ENCODE measurements at places on chromosomes 13 and 19. TPM values are rescaled to one million over a fixed set of nuclear protein-coding genes. Genes with fewer than 3 reads are reported as not detected.

Gene MEF2B
- 5.9 TPM for total RNA-seq

Gene ZNF835
- 0.25 TPM for total RNA-seq

Gene ZNF440
- 20.1 TPM for total RNA-seq

Gene ZNF534
- not detected for total RNA-seq

Gene C2CD4C
- not detected for total RNA-seq

Gene NOVA2
- not detected for total RNA-seq

Gene KIR3DL2
- 51.2 TPM for total RNA-seq

Gene SOHLH2
- total RNA-seq, result not detected

Gene ZNF726
- 9.2 TPM for total RNA-seq

Gene CCDC70
- not detected for total RNA-seq

Gene TMC4
- total RNA-seq, result 1.2 TPM

Gene CNOT3
- 73.8 TPM for total RNA-seq

Gene ZNF546
- total RNA-seq, result 7.4 TPM

Gene ALOX5AP
- total RNA-seq, result 49.8 TPM

Gene NCCRP1
- total RNA-seq, result not detected

Gene NBEA
- total RNA-seq, result 0.12 TPM

Gene PPM1N
- 3.2 TPM for total RNA-seq

Gene APC2
- total RNA-seq, result 0.17 TPM

Gene PCDH17
- not detected for total RNA-seq

Gene GIPR
- 29.0 TPM for total RNA-seq

Gene RTBDN
- not detected for total RNA-seq

Gene SULT2A1
- not detected for total RNA-seq

Gene ZSCAN22
- total RNA-seq, result 5.9 TPM

Gene CYP4F8
- total RNA-seq, result not detected

Gene ZNF285
- total RNA-seq, result 0.20 TPM

Gene TRPM4
- total RNA-seq, result not detected

Gene ZNF709
- 1.6 TPM for total RNA-seq

Gene IZUMO2
- total RNA-seq, result not detected

Gene SAFB2
- 204 TPM for total RNA-seq

Gene GRIN2D
- total RNA-seq, result 0.14 TPM

Gene ZNF525
- 12.3 TPM for total RNA-seq

Gene TMEM190
- total RNA-seq, result not detected

Gene NOTCH3
- total RNA-seq, result not detected

Gene SERPINE3
- not detected for total RNA-seq

Gene SPIB
- 4.2 TPM for total RNA-seq

Gene GRIN3B
- total RNA-seq, result not detected

Gene ACP7
- total RNA-seq, result not detected

Gene KLK4
- total RNA-seq, result not detected

Gene ADGRE3
- 0.45 TPM for total RNA-seq

Gene B3GNT8
- 0.78 TPM for total RNA-seq

Gene WDR87
- not detected for total RNA-seq

Gene AMH
- 2.8 TPM for total RNA-seq

Gene ZNF575
- total RNA-seq, result 1.4 TPM

Gene TJP3
- total RNA-seq, result 0.57 TPM

Gene ERVK3-1
- 89.0 TPM for total RNA-seq

Gene NLRP4
- not detected for total RNA-seq

Gene CD209
- not detected for total RNA-seq

Gene C19orf73
- 2.9 TPM for total RNA-seq

Gene ZSCAN5A
- total RNA-seq, result 9.9 TPM

All from natural killer cell treated with Interleukin-12 subunit alpha and Interleukin-12 subunit beta and Interleukin-15 and Interleukin-18, amount 100 ng/mL, for 72 hours (primary cell).